ENCODE measurements at places on chromosomes 3 and 15.

DNA sequence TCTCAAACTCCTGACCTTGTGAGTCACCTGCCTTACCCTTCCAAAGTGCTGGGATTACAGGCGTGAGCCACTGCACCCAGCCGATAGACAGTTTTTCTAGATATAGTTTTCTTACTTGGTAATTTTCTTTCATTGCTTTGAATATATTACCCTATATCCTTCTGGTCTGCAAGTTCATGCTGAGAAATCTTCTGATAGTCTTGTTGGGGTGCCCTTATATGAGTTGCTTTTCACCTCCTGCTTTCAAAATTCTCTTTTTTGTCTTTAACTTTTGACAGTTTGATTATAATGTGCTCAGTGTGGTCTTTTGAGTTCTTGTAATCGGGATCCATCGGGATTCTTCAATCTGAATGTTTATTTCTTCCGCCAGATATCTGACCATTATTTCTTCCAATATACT, 217.3 kb downstream of the GREM1 start:
- DNase-seq = no peak

GRCh38 chr3:176041812-176042211, 1155.5 kb downstream of the TBL1XR1 start:
- DNase-seq = no peak

GRCh38 chr3:174498638-174499037, 360.5 kb upstream of the NAALADL2 start:
- no peak for DNase-seq

- DNase-seq = no peak
Observed at GRCh38 chr15:44719293-44719999, 8.1 kb downstream of the B2M start.

DNA sequence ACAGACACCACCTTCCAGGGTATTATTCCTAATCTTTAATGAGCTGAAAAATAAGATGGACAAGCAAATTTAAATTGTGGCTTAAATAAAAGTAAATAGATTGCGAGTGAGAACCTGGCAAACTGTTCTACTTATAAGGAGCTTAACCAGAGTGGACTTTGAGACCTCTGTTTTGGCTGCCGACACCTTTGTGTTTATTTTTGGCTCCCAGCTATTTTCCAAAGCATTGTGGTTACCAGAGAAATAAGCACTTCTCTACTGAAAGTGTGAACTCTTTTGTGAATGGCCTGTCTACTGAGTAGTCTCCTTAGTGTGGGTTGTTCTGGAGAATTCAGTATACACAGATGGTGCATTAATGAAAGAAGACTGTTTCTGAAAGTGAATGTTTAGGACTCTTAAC, 109.4 kb downstream of the ATP8B4 start:
- DNase-seq = no peak

- DNase-seq = no peak
Observed at GRCh38 chr15:79451361-79451999, 19.3 kb downstream of the MINAR1 start.

GRCh38 chr3:56800832-56801661, 702 bp downstream of the ARHGEF3 start:
- DNase-seq = peak; percentile 23

GRCh38 chr3:157417247-157417646, 19.4 kb upstream of the PTX3 start:
- DNase-seq = no peak

- DNase-seq = no peak
Observed at GRCh38 chr3:160870327-160870726, 114.3 kb downstream of the PPM1L start.

- DNase-seq = no peak
Observed at GRCh38 chr3:73384091-73384906, 240.4 kb downstream of the PDZRN3 start.

DNA sequence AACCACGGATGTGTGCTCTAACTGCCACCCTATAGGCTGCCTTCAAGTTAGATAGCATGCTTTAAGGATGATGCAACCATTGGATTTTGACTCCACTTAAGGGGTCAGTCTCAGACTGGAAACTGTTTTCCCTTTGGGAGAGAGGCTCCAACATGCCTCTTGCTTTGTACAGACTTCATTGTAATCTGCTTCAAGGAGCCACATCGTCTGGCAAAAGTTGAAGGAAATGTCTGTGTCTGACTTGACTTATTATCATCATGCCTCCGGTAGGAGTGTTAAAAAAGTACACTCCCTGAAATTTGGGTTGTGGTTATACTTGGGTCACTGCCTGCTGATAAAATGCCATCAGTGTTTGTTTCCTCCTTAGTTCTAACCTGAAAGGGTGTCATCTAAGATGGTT, 245.4 kb upstream of the CDIN1 start:
- DNase-seq = no peak

GRCh38 chr3:150609988-150610387, 6.9 kb downstream of the SELENOT start:
- no peak for DNase-seq

DNA sequence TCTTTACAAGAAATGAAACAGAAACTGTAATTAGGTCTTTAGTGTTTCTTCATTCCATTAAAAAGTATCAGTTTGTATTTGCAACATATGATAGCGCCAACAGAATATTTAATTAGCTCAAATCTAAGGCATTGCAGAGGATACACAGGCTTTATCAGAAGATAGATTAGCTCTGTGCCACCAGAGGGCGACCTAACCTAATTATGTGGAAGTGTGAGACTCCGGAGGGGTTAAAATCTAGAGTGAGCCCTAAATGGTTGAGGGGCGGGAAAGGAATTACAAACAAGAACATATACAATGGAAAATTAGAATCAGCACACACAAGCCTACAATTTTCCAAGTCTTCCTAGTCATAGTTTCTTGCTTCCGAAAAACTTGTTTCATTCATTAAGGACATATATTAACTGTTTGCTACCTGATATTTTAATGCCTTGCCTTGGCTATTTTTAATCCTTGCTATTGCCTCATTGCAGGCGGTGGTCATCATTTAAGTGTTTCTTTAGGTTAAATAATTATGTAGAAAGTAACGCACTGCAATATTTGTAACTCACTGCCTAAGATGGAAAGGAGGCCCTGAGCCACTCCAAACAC, 18.0 kb upstream of the RYR3 start:
- peak; percentile 14 for DNase-seq

GRCh38 chr15:37638691-37639090, 295.7 kb upstream of the TMCO5A start:
- DNase-seq = no peak

DNA sequence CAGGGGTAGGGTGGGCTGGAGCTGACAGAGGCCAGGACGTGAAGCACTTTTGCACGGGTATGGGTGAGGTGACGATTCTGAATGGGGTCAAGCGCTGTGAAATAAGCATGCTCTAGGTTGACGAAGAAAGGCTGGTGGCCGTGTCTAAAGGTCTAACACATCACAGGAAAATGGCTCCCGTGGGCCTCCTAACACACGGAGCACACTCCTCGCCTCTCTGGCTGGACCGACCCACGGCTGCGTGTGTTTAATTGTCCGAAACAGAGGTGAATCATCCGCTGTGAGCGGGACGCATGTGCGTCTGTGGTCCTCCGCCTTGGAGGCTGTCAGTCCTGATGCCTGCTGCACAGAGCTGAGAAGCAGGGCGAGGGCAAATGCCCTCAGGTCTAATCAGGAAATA, 130.6 kb downstream of the NSMCE3 start:
- DNase-seq = no peak

DNA sequence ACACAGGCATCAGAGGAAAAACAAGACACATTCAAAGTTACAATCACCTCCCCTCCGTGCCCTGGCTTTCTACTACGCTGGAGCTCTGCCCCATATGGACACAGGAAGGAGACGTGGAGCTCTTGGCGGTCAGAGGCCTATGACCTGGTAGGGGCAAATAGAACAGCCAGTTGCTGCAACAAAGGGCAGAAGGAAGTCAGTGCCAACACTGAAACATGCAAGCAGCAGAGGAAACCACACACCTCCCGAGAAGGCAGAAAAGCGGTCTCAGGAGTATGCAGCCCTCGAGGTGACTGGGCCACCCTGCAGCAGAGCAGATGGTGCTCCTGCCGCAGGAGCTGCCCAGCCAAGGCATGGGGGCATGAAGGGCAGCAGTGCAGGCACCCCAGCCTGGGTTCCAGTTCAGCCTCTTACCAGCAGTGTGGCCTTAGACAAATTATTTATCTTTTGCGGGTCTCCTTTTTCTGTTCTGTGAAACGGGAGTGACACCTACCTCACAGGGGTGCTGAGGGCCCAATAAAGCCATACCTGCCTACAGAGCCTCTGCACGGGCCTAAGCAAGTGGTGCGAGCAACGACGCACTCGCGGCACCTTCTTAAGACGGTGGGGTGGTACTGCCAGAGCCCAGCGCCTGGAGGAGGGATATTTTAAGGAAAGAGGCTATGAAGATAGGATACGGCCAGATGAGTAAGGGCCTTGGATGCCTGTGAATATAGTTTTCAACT, 8.6 kb downstream of the ZXDC start:
- DNase-seq = no peak

DNA sequence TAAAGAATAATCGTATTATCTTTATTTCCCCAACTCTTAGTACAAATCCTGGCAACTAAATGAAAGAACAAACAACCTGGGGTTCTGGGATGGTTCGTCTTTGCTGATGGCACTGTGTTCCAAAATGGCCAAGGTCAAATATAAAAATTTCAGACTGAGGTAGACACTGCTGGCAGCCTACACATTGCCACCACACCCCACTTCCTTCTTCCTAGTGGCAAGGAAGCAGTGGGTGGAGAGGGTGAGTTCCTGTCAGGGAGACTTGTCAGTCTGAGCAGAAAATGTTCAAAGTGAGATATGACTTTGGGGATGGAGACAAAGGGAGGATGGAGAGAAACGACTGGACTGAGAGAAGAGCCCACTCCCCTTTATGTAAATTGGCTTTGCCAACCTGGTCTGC, 69.6 kb downstream of the LMCD1 start:
- DNase-seq = no peak

- DNase-seq = no peak
Observed at GRCh38 chr15:39188930-39189329, 391.9 kb upstream of the THBS1 start.

- DNase-seq = no peak
Observed at GRCh38 chr15:95247071-95247984, 1016.0 kb downstream of the MCTP2 start.

DNA sequence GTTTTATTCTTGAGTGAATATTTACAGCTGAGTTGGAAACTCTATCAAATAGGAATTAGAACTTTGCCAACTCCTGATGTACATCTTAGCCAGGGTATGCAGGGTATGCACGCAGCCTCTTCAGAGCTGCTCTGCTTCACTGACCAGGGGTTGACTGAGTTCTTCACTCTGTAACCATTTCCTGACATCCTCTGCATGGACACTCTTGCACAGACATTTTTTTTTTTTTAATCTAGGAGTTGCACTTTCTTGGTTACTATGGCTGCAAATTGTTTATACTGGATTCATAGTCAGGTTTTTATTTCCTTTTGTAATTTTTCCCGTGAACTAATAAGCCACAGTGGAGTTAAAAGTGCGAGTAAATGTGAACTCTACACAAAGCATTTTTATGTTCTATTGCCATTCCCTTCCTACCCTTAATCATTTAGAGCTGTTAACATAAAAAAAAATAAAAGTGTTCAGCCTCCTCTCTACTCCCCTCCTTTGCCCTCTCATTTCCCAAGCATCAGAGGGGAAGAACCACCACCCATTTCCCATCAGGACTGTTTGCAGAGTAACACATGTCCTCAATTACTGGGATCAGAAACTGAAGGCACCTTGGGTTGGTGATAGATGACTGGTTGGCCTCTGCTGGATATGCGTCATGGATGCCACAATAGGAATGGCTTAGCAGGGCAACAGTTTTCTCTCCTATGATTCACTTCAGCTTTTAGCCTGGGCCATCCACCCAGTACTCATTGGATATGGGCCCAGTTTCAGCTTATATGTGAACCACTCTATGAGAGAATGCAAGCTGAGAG, 54.0 kb downstream of the DUT start:
- no peak for DNase-seq

DNA sequence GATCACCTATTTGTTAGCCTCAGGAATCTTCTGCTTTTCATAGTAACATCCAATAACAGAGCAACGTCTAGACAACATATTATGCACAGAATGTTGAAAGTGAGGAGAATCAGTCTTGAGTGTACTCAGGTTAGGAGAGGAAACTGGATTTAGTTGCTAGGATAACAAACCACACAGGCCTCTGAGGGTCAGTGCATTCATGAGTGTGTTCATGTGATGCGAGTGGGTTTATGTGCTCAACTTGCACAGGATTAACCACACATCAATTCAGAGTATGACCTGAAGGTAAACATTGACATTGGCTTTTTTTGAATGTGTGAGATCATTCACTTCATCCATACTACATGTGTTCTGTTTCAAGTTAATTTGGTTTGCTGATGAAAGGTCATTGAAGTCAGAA, 287.6 kb downstream of the DIPK2A start:
- DNase-seq = no peak

DNA sequence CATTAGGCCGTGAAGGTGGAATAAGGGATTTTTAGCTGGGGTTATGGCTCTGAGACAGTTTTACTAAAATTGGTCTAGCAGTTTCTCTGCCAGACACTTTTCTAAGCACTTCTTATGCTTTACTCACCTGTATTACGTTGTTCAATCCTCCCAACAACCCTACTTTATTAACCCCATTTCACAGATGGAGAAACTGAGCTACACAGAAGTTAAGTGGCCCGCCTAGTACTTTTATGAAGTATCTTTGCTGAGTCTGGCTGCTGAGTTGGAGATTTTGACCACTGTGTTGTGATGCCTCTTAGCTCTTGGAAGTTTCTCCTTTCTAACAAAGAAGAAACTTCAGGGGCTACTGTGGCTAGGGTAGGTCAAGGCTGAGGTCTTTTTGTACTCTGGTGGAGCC, 11.5 kb downstream of the LIMD1 start:
- DNase-seq = no peak

DNA sequence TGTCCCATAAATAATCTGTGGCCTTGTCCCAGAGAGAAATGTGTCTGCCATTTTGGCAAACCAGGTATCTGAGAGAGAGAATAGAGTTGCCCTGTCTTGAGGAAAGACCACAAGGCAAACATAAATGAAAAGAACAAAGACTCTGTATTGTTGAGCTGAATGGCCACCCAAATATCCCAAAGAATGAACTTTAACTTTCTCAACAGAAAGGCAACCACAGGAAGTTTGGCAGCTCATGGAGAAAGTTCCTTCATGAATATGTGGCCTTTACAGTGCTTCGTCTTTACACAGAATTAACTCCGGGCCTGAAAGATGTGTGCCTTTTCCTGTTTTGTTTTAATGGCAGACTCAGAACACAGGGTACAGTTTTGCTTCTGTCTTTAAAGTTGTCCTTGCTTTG, 41.4 kb upstream of the THBS1 start:
- DNase-seq = no peak

DNA sequence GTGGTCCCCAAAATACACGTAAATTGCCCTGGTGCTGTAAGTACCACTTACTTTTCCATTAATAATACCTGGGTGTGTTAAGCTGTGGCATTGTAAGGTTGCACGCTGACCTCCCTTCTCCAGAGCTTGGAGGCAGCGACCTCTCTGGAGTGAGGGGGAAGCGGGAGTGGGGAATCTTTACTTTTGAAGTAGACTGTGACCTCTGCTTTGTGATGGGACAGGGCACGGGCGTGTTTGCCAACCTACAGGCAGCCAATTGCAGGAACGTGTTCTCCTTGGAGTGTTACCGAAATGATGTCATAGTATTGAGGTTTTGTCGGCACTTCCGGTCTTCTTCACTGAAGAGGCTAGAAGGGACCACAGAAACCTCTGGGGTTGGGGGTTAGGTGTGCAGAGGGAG, 227.3 kb upstream of the C2CD4B start:
- no peak for DNase-seq

Data from activated gamma-delta T cell treated with Interleukin-2 at 50 U/mL for 16 hours (primary cell).